ENCODE measurements at places on chromosomes 1 and 21.

- peak; percentile 90 for ATAC-seq
Measured at GRCh38 chr1:25904943-25905679, 1.1 kb downstream of the STMN1 start.

DNA sequence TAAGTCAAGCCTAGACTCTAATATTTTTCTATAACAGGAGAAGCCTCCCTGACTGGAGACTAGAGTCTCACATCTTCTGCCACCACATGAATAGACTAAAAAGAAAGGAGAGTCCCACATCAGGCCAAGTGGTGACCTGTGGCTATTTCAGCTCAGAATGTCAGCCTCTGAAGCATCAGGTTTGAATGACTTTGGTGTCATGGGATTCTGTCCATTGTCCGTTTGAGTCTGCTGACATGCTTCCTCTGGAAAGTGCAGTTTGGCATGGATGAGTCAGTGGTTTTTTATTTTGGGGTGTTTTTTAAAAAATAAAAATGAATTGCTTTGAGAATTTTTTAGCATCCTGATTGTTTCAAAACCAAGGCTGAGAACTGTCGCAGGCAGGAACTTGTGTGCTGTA, 19.5 kb downstream of the DYRK3 start:
- ATAC-seq = no peak

- ATAC-seq = no peak
Measured at GRCh38 chr21:38504066-38504465, 5.8 kb upstream of the ERG start.

DNA sequence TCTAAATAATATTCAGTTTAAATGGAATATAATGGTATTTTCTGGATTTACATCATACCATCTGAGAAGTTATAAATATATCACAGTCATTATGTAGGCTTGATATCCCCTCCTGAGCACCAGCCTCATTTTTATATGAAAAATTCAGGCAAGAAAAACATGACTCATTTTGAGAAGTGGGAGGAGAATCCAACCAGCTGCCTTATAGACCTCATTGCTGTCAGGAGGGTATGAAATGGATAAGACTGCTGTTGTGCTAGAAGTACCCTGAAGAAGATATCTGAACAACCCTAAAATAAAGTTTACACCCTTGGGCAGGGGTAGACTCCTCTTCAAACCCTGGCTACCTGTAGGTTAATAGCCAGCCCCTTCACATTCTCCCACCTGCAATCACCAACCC, 8.8 kb downstream of the GIPC2 start:
- no peak for ATAC-seq

- no peak for ATAC-seq
Measured at GRCh38 chr21:46161633-46162592, 6.5 kb upstream of the FTCD start.

DNA sequence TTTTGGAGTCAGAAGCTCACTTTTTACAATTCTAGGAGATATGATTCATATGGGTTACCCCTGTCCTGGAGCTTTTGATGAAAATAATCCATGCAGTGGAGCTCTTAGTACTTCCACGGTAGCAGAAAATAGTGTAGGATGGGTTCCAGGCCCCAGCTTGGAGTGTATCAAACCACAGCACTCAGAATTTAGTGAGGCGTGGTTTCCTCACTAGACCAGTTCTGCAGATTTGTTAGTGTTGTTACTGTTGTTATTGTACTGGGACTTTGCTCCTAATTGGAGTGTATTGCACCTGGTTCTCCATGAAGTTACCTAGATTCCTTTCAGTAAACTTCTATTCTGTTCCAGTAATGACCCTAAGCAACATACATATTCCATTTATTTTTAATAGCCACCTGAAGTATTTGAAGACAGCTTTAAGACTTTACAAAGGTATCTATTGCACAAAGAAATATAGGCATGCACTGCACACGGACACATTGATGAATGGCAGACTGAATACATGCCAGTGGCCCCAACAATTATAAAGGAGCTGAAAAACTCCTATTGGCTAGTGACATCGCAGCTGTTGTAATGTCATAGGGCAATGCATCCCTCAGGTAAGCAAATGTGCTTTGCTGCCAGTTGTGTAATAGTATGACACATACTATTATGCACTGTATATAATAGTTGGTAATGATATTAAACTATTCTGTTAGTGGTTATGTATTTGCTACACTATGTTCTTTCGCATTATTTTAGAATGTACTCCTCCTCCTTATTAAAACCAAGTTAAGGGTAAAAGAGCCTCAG, 1058.0 kb downstream of the KCNT2 start:
- ATAC-seq = peak; percentile 77

GRCh38 chr1:213183036-213183672, 132.1 kb downstream of the RPS6KC1 start:
- no peak for ATAC-seq

DNA sequence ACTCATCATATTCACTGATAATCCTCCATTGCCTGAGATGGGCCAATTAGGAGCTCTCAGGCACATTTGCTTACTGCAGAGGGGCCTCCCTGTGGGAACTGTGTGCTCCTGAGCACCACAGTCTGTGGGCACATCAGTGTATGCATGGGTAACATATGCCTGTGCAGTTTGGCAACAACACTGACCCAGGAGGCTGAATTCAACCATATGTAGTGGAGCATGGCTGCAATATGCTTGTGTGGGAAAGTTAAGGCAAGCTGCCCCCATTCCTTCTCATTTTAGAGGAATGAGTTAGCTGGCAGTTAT, 11.8 kb upstream of the FMOD start:
- ATAC-seq = no peak

GRCh38 chr1:222931023-222931422, 116.2 kb downstream of the DISP1 start:
- ATAC-seq = no peak

DNA sequence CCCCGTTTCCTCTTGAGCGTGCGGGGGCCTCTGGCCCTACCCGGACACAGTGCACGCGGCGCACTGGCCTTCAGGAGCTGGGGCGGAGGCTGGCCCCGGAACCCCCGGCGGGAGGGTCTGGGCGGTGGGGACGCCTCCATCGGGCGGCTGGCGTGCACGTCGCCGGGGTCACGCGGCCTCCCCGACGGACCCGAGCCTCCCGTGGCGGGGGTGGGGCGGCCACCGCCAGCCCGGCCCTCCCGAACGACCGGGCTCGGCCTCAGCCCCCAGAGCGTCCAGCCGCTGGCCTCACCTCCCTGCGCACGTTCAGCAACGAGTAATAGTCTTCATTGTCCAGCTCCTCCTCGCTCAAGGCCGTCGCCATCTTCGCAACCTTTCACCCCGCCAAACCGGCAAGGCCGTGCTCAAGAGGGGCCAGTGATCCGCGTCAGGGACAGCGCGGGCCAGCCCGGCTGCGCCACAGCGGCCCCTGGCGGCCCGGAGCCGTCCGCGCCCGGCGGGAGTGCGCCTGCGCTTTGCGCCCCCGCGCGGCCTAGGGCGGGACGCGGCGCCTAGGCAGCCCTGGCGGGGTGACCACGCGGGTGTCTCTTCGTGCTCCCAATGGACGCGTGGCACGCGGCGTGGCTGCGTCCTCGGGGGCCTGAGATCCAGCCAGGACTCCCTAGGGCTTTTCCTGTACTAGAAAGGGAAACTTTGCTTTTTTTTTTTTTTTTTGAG, at the start of gene DNAJC11:
DNAJC11 (minus strand) TSS at position 380 of the 717 bp plus-strand sequence; CDS start at position 364, 16 bp downstream.
- ATAC-seq = peak; percentile 99

GRCh38 chr1:198267921-198268320, 111.1 kb downstream of the NEK7 start:
- ATAC-seq = no peak

GRCh38 chr1:27650539-27651175, 15.7 kb upstream of the FGR start:
- ATAC-seq = no peak

- ATAC-seq = peak; percentile 53
Measured at GRCh38 chr1:185045814-185046492, 595 bp downstream of the RNF2 start.

GRCh38 chr1:118692143-118692542, 296.0 kb downstream of the TBX15 start:
- no peak for ATAC-seq

- ATAC-seq = no peak
Measured at GRCh38 chr1:48908606-48909005, 131.9 kb upstream of the BEND5 start.

GRCh38 chr1:45573231-45573804, 10.5 kb upstream of the NASP start:
- ATAC-seq = no peak

DNA sequence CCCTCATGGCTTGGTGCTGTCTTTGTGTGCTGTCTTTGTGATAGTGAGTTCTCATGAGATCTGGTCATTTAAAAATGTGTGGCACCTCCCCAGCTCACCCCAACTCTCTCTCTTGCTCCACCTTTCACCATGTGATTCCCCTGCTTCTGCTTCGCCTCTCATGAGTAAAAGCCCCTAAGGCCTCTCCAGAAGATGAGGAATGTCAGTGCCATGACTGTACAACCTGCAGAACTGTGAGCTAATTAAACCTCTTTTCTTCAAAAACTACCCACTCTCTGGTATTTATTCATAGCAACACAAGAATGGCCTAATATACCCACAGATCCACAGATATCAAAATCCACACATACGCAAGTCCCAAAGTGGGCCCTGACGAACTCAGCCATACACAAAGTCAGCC, 88.9 kb upstream of the PPP2R5A start:
- ATAC-seq = peak; percentile 50

DNA sequence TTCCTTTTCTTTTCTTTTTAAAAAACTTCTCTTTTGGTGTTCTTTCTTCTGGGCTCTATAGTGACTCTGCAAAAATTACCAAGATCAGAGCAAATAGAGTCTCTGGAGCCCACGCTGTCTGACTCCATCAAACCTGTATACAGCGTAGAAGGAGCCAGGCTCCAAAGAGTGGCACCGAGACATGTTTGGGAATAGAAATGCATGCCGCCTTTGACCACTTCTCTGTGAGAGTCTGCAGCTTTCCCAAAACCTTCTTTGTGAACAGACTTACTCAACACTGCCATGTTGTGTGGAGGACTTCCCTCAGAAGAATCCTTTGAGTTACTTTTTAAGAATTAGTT, 55.3 kb downstream of the GORAB start:
- no peak for ATAC-seq

DNA sequence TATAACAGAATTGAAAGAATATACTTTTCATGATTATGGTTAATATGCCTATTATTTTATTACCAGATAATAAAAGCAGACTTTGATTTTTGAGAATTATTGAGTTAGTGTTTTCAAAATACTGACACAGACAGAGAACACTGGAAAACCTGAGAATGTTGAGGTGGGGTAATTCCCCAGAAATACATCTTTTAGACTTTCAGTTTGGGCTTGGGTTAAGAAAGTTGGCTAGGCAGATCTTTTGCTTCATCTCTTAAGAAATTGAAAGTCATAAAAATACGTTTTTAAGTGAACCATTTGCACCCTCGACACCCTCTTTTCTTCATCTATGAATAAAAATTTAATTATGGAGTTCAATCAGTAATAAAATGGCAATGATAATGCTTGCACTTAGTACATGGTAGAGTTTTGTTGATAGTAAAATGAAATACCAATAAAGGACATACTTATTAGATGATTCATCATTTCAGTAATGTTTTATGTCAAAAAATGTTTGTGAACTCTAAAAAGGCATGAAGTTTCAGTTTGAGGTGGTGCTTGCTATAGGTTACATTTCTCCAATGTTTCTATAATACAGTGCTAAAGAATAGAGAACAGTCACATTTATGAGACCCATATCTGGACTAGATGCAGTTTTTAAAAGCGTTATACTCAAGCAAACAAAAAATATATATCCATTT, 1.9 kb upstream of the SAMSN1 start:
- ATAC-seq = no peak

GRCh38 chr1:108502624-108503023, 52.5 kb downstream of the NBPF6 start:
- ATAC-seq = no peak

DNA sequence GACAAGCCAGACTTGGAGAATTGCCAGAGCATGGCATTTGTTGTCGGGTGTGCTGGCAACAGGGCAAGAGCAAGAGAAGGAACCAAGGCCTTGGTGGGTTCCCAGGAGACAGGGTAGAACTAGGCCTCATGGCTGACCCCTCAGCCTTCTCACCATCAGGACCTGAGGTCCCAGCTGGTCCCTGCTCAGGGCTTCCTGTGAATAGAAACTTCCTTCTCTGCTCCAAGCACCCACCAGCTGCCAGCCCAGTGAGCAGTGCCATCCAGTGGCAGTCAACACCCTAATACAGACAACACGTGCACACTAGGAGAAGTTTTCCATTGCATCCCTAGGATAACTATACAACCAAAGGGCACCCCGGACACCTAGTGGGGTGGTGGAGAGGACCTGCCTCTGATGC, 22.8 kb downstream of the S100A6 start:
- no peak for ATAC-seq

DNA sequence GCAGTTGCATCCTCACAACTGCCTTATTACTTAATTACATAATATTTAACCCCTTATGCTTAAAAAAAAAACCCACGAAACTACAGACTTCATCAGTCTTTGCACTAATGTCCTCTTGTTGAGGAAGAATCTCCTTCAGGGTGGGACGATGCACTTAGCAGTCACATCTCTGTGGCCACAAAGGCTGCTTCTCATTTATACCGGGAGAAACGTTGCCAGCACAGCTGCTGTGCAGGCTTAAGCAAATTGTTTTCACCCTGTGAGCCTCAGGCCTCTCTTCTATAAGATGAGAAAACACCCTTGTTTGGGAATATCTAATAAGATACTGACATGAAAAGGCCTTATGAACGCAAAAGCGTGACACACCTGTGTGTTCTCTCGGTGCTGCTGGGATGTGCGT, 2.9 kb upstream of the OBSCN start:
- ATAC-seq = no peak

- no peak for ATAC-seq
Measured at GRCh38 chr21:44892536-44893277, 19.2 kb upstream of the PTTG1IP start.

DNA sequence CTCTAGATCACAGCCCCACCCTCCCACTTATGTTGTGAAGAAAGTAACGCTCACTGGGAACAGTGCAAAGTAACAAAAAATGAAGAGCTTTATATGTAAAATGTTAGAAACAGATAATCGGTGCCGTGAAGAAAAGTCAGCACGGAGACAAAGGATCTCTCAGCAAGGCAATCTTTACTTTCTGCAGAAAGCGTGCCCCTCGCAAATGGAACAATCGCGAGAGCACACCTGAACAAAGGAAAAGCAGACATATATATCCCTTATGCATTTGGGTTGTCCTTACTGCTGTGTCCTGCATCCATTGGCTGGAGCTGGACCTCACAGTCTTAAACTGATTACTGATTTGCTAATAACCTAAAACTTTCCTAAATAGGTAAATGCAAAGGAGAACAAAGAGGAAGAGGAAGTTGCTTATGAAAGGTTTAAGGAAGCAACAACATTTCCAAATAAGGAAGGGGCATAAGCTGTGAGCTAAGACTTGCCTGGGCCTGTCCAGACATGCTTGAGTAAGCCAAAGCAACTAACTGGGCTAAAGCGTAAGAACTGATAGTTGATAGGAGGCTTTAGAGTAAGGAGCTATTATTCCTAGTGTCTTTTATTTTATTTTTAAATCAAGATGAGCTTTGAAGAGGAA, 89.7 kb downstream of the GTF2B start:
- no peak for ATAC-seq

GRCh38 chr1:228060458-228061190, 21.9 kb upstream of the ARF1 start:
- peak; percentile 27 for ATAC-seq

GRCh38 chr1:31708324-31708723, 4.5 kb upstream of the COL16A1 start:
- no peak for ATAC-seq

GRCh38 chr21:18524097-18524880, 120.7 kb upstream of the TMPRSS15 start:
- no peak for ATAC-seq

Data from esophagus mucosa (tissue), 1 donor.